ENCODE measurements at places on chromosomes 1 and 21.
A peak's percentile ranks its signal among the peaks of the same experiment; 100 is the strongest.

GRCh38 chr1:201022820-201023516, 546 bp downstream of the KIF21B start:
- no peak for DNase-seq

DNA sequence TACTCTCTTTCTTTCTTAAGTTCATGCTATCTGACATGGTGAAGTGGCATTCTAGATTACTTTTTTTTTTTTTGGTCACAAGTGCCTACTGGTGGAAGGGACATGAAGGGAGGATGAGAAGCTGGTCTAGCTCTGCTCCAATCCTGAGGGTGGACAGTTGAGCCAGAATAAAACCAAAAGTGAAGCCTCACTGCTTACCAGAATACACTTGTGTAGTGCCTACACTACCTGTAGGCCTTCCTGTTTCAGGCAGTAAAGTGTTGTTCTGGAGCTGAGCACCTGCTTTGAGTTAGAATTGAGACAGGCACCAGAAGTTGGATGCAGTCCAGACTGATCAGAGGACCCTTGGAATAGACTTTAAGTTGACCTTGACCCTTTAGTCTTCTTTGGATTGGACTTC, 40.4 kb upstream of the APOBEC4 start:
- DNase-seq: no peak

DNA sequence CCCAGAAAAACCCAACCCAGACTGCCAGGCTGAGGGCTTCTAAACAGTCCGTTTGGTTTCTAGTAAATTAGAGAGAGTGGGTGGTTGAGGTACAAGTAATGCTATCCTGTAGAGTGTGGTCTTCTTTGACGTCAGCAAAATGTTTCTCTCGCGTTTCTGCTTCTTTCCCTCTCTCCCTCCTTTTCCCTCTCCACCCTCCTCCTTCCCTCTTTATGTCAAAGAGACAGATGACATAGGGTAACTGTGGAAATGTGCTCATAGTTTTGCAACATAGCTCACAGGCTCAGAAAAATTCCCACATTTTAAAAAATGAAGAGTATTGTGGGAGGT, 158.3 kb downstream of the TOMM20 start:
- DNase-seq: no peak

- DNase-seq: no peak
Observed at GRCh38 chr1:84883286-84883685, 9.7 kb downstream of the LPAR3 start.

GRCh38 chr1:116503546-116504307, 67.1 kb downstream of the CD58 start:
- DNase-seq: no peak

DNA sequence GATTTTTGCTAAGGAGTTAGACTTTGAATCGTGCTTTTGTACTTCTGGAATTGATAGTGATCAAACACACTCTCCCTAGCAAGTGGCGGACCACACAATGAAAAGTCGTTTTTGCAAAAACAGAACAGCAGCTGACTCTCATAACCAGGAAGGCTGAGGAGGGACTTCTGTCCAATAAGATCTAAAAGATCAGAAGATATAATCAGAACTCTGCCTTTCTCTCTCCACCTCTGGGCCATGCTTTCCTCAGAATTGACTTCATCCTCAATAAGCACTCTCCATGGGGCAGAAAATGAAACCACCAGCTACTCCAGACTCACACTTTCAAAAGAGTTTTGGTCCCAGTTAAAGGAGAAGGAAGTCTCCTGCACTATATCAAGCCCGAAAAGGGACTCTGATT, 55.3 kb upstream of the SAMD13 start:
- DNase-seq: no peak

DNA sequence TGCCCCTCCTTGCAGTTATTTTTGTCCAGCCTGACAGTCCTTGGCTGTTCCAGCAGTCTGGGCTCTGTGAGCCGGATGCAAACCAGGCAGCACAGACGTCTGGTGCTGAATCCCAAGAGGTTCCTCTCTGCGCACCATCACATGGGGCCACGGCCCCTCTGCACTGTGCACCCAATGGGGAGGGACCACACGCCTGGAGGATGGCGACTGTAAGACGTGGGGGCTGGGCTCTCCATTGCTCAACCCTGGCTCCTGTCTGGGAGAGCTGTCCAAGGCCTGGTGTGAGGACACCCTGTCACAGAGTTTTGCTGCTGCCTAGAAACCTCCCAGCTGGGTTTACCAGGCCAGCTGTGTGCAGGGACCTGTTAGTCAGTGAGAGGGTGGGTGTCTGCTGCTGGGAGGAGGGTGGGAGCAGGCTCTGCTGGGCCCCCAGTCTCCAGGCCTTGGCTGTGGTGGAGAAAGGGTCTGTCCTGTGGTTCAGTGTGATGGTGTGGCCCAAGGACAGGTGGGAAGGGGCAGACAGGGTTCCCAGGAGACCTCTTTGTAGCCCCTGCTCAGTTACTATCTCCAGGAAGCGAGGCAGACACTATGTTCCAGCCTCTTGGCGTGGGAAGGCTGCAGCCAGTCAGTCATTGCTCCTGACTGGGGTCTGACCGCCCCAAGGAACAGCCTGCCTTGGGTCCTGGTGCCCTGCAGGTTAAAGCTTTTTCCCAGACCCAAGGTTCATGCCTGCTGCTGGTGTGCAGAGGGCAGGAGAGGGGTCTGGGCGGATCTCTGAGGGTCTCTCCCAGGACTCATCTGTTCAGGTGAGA, 13.8 kb downstream of the HEYL start:
- DNase-seq: no peak

DNA sequence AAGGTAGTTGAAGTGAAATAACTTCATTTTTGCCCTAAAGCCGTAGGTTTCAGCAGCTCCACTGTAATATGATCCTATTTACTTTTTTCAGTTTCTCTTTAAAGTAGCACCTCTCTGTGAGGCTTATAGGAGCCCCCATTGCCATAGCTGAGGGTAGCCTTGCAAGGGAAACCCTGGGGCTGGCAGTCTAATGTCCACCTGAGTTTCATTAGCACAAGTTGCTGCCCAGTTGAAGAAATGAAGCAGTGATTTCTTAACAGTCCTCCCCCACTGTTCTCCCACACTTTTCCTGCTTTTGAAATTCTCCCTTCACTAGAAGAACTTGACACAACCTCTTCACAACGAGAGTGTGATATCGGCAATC, 1.5 kb downstream of the HMCN1 start:
- DNase-seq: no peak

DNA sequence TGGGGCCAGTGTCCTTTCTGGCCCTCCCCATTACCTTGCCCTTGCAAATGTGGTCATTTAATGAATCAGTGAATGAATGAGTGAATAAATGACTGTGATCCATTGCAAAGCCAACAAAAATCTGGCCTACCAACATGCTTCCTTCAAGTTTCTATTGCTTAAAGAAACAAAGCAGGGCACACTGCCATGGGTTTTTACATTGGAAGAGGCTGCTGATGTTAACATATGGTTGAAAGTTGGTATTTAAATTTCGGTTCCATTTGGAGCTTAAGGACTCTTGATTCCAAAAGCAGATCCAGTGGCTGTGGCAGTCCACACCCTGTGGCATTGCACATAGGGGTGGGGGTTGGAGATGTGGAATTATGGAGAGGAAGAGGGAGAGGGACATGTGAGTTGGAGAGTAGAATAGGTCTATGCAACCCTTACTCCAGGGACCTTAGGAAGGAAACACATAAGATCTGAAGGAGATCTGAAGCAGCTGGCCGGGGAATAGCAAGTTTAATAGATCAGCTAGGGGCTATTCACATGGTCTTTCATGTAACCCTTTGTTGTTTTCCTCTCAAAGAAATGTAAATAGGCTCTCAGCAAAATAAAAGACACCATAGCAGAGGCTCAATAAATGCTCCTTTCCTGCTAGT, 7.2 kb downstream of the ABCA4 start:
- no peak for DNase-seq

DNA sequence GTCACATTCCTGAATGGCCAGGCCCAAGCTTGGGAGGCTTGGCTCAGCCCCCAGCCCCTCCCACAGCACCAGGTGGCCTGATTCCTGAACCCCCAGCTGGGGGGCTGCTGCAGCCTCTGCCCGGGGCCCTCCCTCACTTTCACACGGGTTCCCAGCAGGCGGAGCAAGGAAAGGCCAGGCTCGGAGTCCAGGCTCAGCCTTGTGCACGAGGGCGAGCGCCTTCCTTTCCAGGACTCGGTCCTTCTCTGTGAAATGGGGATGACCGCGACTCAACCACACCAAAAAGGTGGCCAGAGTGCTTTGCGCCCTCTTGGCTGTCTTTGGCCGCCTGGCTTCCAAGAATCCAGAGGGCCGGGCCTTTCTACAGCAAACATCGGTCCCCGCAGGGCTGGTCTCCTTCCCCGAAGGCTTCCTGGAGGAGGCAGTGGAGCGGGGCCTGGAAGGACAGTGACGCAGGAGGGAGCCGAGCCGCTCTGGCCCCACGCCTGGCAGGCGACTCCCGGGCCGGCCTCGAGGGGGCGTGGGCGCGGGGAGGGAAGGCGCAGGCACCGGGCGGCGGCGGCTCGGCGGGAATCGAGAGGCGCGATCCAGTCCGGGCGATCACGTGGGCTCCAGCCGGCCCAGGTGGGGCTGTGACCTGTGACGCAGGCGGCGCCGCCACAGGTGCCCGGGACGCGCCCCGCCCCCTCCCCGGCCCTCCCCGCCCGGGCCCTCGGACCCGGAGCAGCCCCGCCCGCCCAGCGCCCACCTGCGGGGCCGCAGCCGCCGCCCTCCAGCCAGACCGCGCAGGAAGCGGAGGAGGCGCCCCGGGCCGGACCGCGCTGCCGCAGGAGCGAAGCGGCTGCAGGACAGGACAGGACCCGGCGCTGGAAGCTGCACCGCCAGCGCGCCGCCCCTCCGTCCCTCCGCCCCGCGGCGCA, at the start of gene ARHGEF16:
Gene ARHGEF16 (plus strand): TSS at position 775 of the 920 bp plus-strand sequence. CDS start 8,420 bp downstream, outside the sequence.
- peak; percentile 14 for DNase-seq

DNA sequence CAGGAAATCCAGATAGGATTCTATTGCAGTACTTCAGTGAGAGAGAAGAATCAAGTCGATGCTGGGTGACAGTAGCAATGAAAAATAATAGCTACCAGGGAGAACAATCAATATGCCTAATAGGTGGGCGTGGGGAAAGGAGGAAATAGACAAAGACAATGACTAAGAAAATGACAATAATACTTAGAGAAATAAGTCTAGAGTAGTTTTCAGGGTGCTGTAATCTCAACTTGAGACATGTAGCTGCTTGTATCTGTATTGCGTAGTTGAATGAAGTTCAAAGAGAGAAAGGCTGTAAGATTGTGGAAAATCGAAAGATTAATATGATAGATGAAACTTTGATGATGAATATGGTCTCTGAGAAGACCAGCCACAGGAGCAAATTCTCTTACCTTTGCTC, 2.6 kb downstream of the STXBP3 start:
- no peak for DNase-seq

Measured in activated T-helper 1 cell treated with Interleukin-2 at 50 U/mL for 16 hours (primary cell).